Activated T-helper 1 cell treated with anti-CD3 and anti-CD28 coated beads, Interleukin-2, amount 50 U/mL, for 16 hours (primary cell): ENCODE measurements at places on chromosomes 6 and 20.

GRCh38 chr6:142943711-142944123, 1.3 kb downstream of the HIVEP2 start:
- DNase-seq: no peak

GRCh38 chr20:3744806-3745685, 12.6 kb downstream of the HSPA12B start:
- DNase-seq: peak; percentile 31

- DNase-seq: no peak
These were observed 191.3 kb downstream of the OR2B2 start for GRCh38 chr6:27720607-27721580.

GRCh38 chr20:4772132-4772531, 50.4 kb downstream of the PRND start:
- DNase-seq: no peak

- DNase-seq: no peak
These were observed 318.9 kb downstream of the TAF4 start for GRCh38 chr20:61746781-61747180.

GRCh38 chr20:45323731-45324130, 15.6 kb upstream of the MATN4 start:
- no peak for DNase-seq

DNA sequence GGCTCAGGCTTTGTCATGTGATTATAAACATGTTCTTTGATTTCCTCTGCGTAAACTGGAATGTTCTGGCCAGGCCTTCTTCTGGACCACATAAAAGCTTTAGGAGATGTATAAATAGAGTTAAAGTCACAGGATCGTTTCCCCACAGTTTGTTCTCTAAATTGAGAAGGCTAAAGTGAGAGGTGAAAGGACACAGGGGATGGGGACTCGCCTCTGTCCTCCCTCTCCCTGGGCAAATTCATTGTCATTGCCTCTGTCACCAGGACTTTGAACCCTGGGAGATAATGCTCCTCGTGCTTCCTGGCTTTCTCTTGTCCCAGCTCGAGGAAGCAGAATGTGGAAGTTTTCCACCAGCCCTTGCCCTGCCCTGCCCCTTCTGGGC, 20.3 kb upstream of the ZFAND3 start:
- DNase-seq: no peak

GRCh38 chr6:127855542-127856159, 45.2 kb downstream of the THEMIS start:
- peak; percentile 1 for DNase-seq

GRCh38 chr6:131063764-131064272, 773 bp upstream of the EPB41L2 start:
- no peak for DNase-seq

GRCh38 chr6:96862560-96862959, 25.3 kb upstream of the GPR63 start:
- no peak for DNase-seq

- DNase-seq: no peak
These were observed 84.2 kb upstream of the ARMC2 start for GRCh38 chr6:108763931-108764579.

DNA sequence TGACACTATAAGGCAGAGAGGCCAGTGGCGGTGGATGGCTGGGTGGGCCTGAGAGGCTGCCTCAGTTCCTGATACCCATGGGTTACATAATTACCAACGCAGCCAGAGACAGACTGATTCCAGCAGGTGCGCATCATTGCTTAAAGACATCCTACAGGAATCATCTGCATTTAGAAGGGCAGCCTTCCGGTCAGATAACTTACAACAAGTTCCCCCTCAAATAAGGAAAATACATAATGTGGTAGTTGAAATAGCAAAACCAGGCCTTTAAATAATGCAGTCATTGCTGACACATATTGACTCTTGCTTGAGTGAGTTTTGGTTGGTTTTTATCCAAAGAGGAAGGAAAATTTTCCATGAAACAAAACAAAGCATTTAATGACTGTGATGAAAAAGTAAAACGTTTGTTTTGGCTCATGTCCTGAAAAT, 81.9 kb downstream of the SIM1 start:
- DNase-seq: no peak

DNA sequence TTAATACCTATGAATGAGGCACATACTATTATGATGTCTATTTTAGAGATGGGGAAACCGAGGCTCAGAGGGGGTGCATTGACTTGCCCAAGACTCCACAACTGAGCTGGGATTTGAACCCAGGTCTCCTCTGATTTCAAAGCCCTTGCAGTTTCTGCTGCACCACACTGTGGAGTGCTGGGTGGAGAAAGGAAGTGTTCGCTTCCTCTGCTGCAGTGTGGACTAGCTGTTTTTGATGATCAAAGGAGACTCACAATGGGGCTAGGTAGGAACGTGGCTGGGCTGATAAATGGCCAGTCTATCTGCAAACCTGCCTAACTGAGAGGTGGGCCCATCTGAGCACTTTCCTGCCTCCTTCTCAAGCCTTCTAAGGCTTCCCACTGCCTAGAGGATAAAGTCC, 87.2 kb downstream of the CD40 start:
- DNase-seq: no peak
